ENCODE measurements at places on chromosomes 5 and 9. TPM values are rescaled to one million over a fixed set of nuclear protein-coding genes. Genes with fewer than 3 reads are reported as not detected.

The NIPBL gene
- total RNA-seq, result 13.3 TPM

The TAS2R1 gene
- total RNA-seq, result not detected

The SMIM33 gene
- not detected for total RNA-seq

The GARNL3 gene
- total RNA-seq, result 2.6 TPM

The ANGPTL2 gene
- total RNA-seq, result not detected

The NEUROG1 gene
- total RNA-seq, result not detected

The ADGRD2 gene
- total RNA-seq, result not detected

The EXD3 gene
- total RNA-seq, result 6.1 TPM

The APBA1 gene
- total RNA-seq, result 0.13 TPM

The TESK1 gene
- total RNA-seq, result 28.8 TPM

The HAVCR1 gene
- 42.6 TPM for total RNA-seq

The PDGFRB gene
- 0.09 TPM for total RNA-seq

The NDST1 gene
- total RNA-seq, result 70.1 TPM

The OTP gene
- total RNA-seq, result 0.13 TPM

The DBH gene
- total RNA-seq, result not detected

The PCDHGA2 gene
- total RNA-seq, result 0.70 TPM

The SIGMAR1 gene
- total RNA-seq, result 185 TPM

The MLANA gene
- not detected for total RNA-seq

The TMEM252 gene
- not detected for total RNA-seq

The ENTREP1 gene
- 0.54 TPM for total RNA-seq

The CBY3 gene
- not detected for total RNA-seq

The ARHGEF39 gene
- total RNA-seq, result 16.6 TPM

The INSL6 gene
- total RNA-seq, result not detected

The TXNDC8 gene
- total RNA-seq, result not detected

The CD14 gene
- total RNA-seq, result 3.0 TPM

The PHYHD1 gene
- not detected for total RNA-seq

The SNCB gene
- total RNA-seq, result 0.96 TPM

The ZNF618 gene
- 7.6 TPM for total RNA-seq

The NR5A1 gene
- 0.09 TPM for total RNA-seq

The FCN2 gene
- not detected for total RNA-seq

The IL13 gene
- total RNA-seq, result not detected

The RASGRF2 gene
- 1.6 TPM for total RNA-seq

The PTPRD gene
- 0.16 TPM for total RNA-seq

The PCDHB9 gene
- not detected for total RNA-seq

The AIF1L gene
- total RNA-seq, result 1.7 TPM

The FAM151B gene
- 1.2 TPM for total RNA-seq

Measured in A549 treated with GW870086 at 1 μM for 4 hours (cell line).